ENCODE measurements at places on chromosomes 4 and X.

GRCh38 chr4:2434420-2434819 is 15.7 kb downstream of the CFAP99 start:
- no peak for DNase-seq

DNA sequence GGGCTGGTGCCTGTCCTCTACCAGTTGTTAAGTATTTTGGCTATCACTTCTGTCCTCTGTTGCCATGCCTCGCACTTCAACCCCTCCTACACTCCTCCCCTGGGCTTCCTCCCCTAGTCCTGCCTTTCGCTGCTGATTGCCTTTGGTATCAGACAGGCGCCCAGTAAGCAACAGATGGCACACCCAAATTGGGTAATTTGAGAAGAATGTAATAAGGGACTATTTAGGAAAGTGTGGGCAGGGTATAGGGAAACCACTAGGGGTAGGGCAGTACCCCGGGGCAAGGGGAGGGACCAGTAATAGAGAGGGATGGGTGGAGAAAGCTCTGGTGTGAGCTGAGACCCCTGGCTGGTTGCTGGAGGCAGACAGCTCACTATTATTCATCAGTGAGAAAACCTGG is 172.7 kb upstream of the USP9X start:
- peak; percentile 0 for DNase-seq

GRCh38 chrX:92270936-92271855 is 492.0 kb downstream of the PCDH11X start:
- no peak for DNase-seq

GRCh38 chrX:70423936-70424675 is 992 bp downstream of the GDPD2 start:
- no peak for DNase-seq

- DNase-seq = no peak
Observed at GRCh38 chrX:35432056-35432455, 366.1 kb upstream of the MAGEB16 start.
